ENCODE measurements at places on chromosomes 12 and 14. TPM values are rescaled to one million over a fixed set of nuclear protein-coding genes. Genes with fewer than 3 reads are reported as not detected.

ADCY4 gene
- total RNA-seq = 3.2 TPM

WSCD2 gene
- 0.93 TPM for total RNA-seq

SERPINA12 gene
- total RNA-seq = not detected

- no peaks in the 10 kb centered on the region for H3K27me3 ChIP-seq
- peaks cover 28% of the 10 kb centered on the region for H3K4me1 ChIP-seq
- no peak for DNase-seq
- H3K36me3 ChIP-seq = no peaks in the 10 kb centered on the region
- no peak overlapping the region for H3K4me3 ChIP-seq
Observed at GRCh38 chr12:89085421-89085820, 266.9 kb downstream of the DUSP6 start.

DNA sequence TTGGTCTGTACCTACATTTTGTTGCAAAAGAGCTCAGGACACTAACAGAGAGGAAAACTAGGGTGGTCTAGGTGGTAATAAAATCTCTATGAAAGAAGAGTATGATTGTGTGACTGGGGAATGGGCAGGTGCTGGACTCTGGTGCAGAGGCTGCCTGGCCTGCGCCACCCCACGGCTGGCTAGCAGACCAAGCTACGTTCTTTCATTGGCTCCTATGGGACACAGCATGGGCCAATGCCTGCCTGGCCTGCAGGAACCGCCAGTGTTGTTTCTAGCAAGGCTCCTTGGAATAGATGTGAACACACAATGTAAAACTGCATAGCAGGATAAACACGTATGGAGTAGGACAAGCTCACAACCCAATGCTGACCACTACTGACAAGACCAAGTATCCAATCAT, 51.7 kb upstream of the CORO1C start:
- no peak for DNase-seq
- H3K36me3 ChIP-seq = no peaks in the 10 kb centered on the region
- H3K4me3 ChIP-seq = no peak overlapping the region
- H3K4me1 ChIP-seq = no peaks in the 10 kb centered on the region

GRCh38 chr12:70507442-70507841, 129.8 kb downstream of the PTPRB start:
- no peak overlapping the region for H3K4me3 ChIP-seq
- DNase-seq = no peak
- no peaks in the 10 kb centered on the region for H3K4me1 ChIP-seq

GRCh38 chr14:95260537-95261361, 59.0 kb downstream of the CLMN start:
- peaks cover 71% of the 10 kb centered on the region for H3K4me1 ChIP-seq
- no peaks in the 10 kb centered on the region for H3K27me3 ChIP-seq
- no peak overlapping the region for H3K4me3 ChIP-seq
- no peaks in the 10 kb centered on the region for H3K36me3 ChIP-seq

- no peaks in the 10 kb centered on the region for H3K4me1 ChIP-seq
- no peaks in the 10 kb centered on the region for H3K27me3 ChIP-seq
- DNase-seq = no peak
- no peak overlapping the region for H3K4me3 ChIP-seq
Observed at GRCh38 chr12:125142601-125143000, 77.4 kb downstream of the AACS start.

DNA sequence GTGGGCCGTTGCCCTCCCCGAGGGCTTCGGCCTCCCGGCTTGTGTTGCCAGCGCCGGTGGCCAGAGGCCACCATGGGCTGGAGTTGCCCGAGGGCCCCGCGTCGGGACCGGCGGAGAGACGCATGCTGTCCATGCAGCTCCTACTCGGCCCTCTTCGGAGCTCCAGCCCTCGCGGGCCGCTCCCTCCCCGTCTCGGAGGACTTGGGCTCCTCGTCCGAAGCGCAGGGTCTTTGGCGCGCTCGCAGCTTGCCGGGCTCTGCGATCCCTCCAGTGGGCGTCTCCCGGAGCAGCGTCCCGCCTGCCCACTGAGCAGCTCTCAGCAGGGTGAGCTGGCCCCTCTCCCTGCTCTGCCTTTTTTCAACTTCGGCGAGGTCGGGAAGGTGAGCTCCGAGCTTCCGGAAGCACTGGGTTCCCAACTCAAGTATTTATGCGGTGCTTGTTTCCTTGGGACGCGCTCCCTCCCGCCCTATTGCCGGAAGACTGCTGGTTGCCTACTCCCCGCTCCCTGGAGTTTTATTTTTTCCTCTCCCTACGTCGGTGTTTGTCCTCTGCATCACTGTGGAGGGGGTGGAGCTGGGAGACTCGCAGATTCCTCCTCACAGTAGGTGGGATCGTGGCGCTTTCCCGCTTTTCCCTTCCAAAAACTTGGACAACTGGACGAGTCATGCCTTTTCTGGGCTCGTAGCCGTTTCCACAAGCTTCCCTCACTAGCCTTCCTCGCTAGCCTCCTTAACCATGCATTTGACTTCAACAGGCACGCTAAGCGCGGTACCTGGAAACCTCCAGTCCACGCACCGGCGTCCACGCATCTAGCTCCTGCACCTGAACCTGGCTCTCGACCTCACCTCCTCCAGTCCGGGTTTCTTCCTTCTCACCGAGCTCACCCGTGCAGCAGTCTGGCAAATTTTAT, at the start of gene AVPR1A:
AVPR1A (minus strand) TSS at position 489 of the 910 bp plus-strand sequence; CDS start at position 124, 365 bp downstream.
- peaks cover 16% of the 10 kb centered on the region for H3K27me3 ChIP-seq
- H3K4me3 ChIP-seq = peak within 1 kb of the TSS; percentile 19
- H3K4me1 ChIP-seq = no peaks in the 10 kb centered on the region
- DNase-seq = peak; percentile 15

DNA sequence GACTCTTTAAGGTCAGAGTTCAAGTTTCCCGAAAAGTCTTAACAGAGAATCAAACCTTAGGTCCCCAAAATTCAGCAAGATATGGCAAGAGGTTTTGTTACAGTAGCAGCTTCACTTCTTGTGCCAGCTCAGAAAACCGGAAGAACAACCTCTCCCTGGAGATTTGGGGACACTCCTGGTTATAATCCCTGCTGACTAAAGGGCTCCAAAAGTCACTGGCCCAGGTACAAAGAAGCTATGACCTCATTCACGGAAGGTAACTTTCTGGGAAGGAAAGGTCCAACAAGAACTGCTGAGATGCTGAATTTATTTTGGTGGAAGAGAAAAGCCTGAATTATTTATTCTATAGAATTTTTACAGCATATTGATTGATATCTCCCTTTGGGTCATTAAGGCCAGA, 55.6 kb upstream of the DIO2 start:
- no peaks in the 10 kb centered on the region for H3K27me3 ChIP-seq
- no peak overlapping the region for H3K27ac ChIP-seq
- no peaks in the 10 kb centered on the region for H3K4me1 ChIP-seq
- DNase-seq = no peak
- H3K4me3 ChIP-seq = no peak overlapping the region
- H3K36me3 ChIP-seq = no peaks in the 10 kb centered on the region

DNA sequence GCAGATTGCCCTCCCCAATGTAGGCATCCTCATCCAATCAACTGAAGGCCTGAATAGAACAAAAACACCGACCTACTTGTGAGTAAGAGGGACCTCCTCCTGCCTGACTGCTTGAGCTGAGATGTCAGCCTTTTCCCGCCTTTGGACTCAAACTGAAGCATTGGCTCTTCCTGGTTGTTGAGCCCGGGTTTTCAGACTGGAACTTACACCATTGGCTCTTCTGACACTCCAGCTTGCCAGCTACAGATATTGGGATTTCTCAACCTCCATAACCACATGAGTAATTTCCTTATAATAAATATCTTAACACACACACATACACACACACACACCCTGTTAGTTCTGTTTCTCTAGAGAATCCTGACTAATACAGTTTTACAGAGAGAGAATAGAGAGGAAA, 173.4 kb upstream of the NTF3 start:
- H3K27me3 ChIP-seq = no peaks in the 10 kb centered on the region
- H3K4me1 ChIP-seq = no peaks in the 10 kb centered on the region
- DNase-seq = no peak
- no peaks in the 10 kb centered on the region for H3K36me3 ChIP-seq
